H54 (cell line): ENCODE measurements at places on chromosomes 12 and 14.

- DNase-seq, result no peak
Measured at GRCh38 chr14:73727166-73727565, 13.0 kb upstream of the PNMA1 start.

DNA sequence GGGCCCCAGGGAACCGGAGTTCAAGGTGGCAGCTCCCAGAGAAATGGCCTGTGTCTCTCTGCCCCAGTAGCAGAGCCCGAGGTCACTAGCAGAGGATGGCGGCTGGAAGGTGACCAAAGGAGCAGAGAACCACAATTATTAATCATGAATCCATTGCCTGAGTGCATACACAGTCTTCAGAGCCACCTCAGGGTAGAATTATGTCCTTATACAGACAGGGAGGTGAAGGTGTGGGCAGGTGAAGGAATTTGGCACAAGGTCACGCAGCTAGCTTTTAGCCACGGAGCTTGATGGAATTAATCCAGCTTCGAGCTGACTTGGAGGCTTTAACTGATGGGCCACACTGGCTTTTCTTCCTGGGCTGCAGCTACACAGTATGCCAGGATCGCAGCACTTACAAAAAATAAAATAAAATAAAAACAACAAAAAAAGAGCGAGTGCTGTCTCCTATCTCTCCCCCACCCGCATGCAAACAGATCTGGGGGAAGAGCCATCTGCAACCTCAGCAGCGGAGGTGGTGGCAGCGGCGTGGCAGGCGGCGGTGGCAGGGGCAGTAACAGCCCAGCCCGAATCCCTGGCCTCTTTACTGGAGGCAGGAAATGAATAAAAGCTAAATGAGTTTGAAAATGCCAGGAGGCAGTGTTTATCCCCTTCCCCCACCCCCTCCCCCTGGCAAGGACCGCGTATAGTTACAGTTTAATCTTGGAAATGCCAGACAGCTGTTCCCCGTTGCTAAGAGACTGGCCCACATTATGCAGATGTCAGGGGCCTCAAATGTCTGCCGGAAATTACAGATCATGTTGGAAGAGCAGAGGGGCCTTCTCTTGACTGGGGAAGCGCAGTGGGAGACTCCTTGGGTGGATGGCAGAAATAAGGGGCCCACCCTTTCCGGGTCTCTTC, 93.5 kb downstream of the LRRC74A start:
- DNase-seq, result no peak

DNA sequence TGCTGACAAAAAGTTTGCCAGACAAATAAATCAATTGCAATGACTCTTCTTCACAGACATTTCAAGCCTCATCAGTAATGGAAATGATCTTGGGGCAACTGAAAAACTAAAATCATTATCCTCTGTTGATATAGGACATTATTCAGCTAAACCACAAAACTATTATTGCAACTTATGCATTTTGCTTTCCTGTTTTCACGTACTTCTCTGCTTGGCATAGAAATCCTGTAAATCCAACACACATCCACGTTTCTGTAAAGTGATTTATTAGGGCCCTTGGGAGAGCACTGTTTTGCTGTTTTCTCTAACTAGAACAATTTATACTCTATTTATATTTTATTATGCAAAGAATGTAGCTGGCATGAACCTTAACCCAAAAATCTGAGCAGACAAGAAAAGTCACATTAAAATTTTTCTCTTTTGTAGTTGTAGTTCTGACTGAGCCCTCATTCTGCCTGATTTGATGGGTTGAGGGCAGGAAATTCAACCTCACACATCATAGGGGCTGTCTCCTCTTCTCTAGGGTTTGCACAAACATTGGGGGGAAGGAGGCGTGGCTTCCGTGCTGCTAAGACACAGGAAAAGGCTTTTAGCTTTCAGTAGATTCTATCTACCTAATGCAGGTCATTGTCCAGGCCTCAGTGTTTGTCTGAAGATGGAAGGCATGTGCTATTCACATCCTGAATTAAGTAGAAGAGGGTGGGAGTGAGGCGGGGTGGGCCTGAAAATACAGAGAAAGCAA, 11.5 kb upstream of the NUP107 start:
- DNase-seq, result no peak

DNA sequence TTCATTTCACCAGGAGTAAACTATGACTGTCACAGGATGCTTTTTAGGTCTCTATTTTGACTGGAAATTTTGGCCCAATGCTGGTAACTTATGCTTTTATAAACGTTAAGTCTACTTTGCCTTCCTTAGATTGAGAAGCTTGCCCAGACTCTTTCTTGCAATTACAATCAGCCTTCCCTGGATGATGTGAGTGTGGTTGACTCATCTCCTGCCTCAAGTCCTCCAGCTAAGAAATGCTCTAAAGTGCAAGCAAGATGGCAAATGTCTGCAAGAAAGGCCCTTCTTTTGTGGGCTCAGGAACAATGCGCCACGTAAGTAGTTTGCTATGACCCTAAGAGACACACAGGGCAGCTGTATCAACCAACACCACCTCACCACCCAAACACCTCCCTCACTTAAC, 96.9 kb downstream of the SYNE2 start:
- no peak for DNase-seq

- no peak for DNase-seq
Measured at GRCh38 chr14:104746071-104746545, 6.8 kb upstream of the SIVA1 start.

DNA sequence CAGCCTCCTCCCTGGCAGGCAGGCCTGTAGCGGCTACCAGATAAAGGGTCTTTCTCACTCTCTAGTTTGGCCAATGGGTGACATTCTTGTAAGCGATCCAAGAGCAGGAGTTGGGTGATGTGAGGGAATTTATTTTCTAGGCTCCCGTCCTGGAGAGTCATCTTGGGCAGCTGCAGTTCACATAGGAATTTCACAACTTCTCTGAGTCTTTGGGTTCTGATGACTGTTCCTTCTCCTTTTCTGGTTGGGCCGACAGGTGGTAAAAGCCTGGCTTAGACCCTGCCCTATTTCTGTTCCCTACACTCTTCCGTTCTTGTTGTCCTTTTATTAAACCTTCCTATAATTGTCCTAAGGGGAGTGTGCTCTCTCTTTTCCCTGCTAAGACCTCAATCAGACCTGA, 42.6 kb upstream of the POC1B start:
- no peak for DNase-seq

GRCh38 chr14:77812028-77812427, 12.1 kb downstream of the ADCK1 start:
- no peak for DNase-seq

DNA sequence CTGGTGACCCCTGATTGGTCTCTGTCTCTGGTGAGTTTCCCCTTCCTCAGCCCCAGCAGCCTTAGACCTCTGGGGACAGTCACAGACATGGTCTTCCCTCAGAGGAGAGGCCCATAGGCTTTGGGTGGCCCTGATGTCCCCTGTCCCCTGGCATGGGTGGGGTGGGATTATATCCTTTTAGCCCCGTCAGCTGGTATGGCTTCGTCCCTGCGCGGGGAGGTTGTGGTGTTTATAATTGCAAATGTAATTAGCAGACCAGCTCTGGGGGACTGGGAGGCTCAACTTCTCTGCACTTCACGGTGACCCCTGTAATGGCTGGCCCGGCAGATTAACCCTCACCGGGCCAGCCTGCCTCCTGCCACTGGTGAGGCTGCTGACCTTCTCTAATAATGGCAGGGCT, 5.1 kb downstream of the ESRRB start:
- no peak for DNase-seq

DNA sequence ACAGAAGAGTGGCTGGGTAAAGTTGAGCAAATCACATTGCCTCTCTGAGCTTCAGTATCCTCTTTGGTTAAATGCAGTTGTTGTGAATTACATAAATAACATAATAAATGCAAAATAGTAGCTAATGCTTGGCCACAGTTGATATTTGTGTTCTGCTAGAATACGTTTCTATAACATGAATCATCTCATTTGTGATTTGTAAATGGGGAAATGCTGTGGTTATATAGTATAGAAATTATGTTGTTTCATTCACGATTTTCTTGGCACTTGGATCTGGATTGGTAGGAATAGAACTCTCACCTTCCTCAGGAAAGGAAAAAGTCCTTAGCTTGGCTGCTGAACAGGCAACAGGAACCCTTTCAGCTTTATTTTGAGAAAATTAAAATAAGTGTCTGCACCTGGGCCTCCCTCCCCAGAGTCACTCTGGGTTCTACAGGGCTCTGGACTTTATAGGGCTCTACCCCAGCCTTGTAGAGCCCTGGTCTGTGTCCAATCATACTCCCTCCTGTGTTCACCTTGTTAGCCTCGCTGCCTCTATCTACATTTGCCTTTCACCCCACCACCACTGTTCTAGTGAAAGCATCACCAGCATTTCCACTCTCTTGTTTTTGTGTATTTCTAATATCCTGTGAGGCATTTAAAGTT, 107.7 kb upstream of the BCAT1 start:
- DNase-seq, result no peak

DNA sequence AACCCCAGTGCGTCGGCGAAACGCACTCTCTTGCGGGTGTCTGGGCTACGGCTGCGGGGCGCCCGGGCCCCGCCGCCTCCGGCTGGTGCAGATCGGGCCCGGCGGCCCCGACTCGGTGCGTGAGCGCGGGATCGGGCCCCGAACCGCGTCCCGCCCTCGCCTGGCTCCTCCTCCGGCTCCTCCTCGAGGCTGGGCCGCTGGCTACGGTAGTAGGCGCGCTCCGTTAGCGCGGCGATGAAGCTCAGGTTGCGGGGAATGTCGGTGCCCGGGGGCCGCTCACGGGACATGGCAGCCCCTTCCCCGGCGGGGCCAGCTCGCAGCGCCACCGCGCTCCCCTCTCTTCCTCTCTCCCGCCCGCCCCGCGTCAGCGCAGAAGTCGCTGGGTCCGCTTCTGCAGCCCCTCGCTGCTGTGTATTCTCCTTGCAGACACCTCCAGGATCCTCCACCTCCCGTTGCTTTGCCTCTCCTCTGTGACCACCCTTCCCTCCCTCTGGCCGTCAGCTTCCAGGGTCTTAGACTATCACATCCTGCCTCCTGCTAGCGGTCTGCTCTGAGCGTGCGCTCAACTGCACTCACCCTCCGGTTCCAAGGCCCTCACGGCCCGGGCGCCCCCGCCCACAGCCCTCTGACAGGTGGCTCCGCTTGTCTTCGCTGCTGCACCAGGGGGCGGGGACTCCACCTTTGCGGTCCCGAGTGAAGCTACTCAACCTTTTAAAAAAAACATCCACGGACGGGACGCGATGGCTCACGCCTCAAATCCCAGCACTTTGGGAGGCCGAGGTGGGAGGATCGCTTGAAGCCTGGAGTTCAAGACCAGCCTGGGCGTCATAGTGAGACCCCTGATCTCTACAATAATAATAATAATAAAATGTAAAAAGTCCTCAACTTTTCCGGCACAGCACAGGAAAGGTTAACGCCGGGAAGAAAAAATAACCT, at the start of gene PPP1R3E:
Gene PPP1R3E (minus strand): TSS at position 570 of the 936 bp plus-strand sequence. CDS start 283 bp downstream, at position 287.
- peak; percentile 30 for DNase-seq

- no peak for DNase-seq
Measured at GRCh38 chr12:70721656-70722357, 84.6 kb upstream of the PTPRB start.

DNA sequence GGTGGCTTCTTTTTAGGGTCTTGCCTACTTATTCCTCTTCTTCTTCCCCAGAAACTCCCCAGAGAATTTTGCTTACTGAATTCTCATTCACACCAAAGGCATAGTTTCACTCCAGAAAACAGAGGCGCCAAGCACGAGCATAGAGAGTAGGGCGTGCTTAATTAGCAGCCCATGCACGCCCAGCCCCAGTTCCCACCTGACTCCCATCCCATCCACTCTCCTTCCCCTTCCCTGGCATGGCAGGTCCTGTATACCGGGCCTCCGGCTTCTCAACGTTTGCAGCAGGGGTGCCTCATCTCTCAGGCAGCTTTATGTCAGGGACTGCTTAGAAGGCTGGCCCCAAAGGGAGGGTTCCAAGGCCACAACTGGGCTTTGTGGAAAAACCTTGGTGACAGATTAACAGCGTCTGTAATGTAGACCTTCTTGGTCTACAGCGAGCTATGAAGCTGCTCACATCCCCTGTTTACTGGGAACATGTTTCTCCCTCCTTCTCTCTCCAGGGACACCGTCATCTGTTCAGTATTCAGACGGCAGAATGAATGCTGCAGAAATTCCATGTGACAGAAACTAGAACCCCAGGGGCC, 62.7 kb downstream of the ACTN1 start:
- no peak for DNase-seq

DNA sequence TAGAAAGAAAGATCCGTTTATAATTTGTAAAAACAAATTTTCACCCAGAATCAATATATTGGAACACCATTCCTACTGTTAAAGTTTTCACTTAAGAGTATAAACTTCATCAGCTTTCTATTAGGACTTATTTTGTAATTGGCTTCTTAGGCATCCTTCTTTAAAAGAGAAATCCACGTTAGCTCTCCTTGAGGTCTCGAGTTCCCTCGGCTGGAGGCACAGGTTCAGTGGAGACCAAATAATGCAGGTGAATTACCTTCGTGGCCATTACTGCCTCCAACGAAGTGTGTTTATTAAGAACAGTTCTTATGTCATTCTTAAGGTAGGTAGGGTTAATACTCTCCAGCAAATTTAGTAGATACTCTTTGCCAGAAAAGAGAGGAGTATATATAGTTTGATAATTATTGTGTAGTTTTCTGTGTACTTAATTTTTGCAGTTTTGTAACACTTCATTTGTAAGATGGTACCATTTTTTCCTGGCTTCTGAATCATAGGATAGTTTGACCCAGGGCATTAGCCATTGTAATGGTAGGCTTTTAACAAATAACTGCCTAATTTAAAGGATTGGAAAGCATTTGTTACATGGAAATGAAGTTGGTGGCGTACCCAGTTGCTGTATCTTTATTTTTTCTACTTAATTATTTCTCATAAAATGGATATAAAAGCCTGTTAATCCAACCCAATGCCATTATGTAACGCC, 2.2 kb downstream of the CALM1 start:
- DNase-seq, result no peak

- no peak for DNase-seq
Measured at GRCh38 chr14:54121466-54122027, 164.9 kb upstream of the BMP4 start.

GRCh38 chr12:28253161-28253641, 62.9 kb downstream of the CCDC91 start:
- no peak for DNase-seq

DNA sequence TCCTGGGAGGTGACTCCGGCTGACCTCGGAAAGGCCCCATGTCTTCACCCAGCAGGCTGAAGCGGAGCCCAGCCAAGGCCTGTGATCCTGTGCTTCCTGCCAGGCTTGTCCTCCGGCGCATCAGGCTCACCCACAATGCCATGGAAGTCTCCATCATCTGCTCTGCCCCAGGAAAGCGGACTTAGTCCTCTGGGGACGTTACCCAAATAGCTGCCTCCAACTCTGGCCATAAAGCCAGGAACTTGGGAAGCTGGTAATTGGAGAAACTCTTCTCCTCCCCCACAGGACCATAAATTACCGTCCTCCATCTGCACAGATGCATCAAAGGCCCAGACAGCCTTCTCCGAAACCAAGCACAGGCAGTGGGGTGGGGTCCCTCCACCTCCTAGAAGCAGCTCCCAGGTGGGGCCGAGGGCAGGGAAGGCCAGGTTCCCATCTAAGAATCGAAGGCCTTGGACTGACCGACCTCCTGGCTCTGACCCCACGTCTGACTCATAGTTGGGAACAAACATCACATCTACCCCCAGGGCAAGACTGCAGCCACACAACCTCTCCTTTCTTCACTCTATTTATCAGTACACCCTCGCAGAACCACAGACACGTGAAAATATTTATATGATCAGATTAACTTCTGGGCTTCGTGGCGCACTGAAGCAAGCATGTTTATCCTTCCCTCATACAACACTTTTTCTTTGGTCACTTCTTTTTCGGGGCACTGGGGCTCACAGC, 56.4 kb downstream of the PITPNM2 start:
- DNase-seq, result peak; percentile 77

- no peak for DNase-seq
Measured at GRCh38 chr14:100303179-100303578, 3.1 kb downstream of the SLC25A29 start.
